Activated CD8-positive, alpha-beta memory T cell treated with anti-CD3 and anti-CD28 coated beads for 24 hours (primary cell): ENCODE measurements at places on chromosomes 11 and 22.

DNA sequence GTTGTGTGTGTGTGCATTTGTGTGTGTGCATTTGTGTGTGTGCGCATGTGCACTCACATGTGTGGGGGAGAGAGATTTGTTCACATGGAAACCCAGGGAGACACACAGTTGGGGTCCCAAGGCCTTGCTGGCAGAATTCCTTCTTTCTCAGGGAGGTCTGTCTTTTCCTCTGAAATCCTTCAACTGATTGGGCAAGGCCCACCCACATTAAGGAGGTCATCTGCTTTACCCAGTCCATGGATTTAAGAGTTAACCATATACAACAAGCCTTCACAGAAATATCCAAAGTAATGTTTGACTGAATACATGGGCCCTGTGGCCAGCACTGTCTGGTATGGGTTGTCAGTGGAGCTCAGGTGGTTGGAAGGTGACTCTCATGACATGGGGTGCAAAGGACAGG, 641.4 kb downstream of the BRD1 start:
- DNase-seq: no peak

DNA sequence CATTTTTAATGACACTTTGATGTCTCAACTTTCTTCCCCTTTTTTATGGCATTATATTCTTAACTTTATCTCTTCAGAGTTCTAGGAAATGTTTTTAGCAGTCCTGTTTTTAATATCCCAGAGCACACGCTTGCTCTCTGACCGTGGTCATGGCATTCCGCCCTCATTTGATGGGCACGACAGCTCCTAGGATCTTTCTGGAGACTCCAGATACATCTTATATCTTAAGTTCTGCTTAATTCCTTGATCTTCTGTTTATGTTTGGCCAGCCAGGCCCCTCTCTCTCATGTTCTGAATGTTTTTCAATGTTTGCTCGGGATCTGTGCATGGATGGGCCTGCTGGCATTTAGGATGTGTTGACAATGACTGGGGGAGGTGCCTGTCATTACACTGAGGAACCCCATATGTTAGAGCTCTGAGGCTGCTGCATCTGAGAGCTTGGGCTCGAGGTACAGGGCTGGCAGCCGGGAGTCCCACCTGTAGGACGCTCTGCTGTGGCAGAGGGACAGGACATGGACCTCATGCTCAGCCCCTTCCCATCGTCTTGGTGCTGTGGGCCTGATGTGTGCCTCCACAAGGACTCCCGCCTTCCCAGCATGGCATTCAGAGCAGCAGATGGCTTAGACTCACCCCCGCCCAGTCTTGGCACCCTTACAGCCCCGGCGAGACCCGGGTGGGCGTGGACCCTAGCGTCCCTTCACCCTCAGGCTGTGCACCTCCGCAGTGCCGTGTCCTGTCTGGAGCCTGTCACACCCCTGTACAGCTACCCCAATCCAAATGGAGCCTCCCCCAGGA, 75.0 kb downstream of the CDKN1C start:
- DNase-seq: no peak

DNA sequence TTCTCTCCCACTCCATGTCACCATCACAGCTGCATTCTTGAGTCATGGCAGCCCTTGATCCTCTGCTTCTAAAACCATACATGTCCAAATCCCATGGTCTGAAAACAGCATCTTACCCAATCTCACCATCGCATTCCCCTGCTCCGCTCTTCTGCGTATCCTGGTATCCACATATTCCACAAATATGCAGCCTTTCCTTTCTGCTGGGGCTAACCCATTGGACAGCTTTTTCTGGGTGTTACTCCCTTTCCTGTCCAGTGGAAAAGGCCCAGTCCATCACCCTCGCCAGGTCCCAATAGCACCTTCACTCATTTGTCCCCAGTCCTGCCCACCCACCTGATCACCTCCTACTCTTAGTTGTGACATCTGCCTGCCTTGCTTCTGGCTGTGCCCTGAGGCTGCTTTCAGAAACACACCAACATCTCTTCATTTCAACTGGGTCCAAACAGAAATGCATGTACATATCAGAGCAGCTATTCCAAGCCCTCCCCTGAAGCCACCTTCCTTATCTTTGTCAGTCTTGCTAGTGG, 237.6 kb upstream of the TBCEL start:
- DNase-seq: no peak

DNA sequence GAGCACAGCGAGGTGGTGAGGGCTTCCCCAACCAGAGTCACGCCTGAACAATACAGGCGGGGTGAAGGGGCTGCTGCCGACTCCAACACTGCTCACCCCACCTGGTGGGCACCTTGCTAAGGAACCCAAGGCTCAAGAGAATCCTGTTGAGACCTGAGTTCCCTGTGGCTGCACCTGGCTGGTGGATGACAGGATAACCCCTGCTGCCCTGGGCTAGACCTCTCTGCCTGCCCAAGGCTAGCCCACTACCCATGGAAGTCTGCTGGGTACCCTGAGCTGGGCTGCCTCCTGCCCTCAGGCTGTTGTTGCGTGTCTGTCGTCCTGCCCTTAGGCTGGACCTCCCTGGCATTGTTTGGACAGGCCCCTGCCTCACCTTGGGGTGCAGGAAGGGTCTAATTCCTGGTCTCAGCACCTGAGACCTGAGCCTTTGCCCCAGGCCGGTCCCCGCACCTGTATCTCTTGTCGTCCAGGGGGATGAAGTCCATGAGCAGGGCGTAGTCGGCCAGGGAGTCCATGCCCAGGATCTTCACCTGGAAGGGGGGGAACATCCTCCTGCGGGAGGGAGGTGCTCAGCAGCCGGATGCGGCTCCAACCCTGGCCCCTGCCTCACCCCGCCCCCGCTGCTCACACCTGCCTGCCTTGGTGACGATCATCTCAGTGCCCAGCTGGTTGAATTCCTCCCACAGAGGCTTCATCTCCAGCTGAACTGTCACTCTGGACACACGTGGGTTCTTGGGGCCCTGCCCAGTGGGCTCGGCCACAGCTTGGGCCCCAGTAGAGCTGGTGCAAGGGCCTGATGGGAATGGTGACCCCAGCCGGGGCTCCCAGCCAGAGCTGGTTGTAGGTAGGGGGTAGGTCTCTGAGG, 4.9 kb upstream of the NUDT8 start:
- DNase-seq: no peak

DNA sequence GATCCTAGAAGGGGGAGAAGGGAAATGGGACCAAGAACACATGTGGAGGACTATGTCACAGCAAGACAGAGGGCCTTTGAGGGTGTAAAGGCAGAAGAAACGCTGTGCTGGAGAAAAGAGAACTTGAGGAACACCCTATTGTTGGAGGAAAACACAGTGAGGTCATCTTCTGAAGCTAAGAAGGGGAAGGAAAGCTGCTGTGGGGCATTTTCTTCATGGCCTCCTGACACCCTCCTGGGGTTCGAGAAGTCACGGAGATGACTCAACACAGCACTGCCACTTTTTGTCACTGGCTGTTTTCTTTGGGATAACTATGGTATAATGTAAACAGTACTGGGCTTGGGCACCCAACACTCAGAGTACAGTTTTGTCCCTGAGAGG, 492.6 kb upstream of the CADM1 start:
- no peak for DNase-seq

- no peak for DNase-seq
These were observed 33.3 kb upstream of the NNMT start for GRCh38 chr11:114262681-114263512.

DNA sequence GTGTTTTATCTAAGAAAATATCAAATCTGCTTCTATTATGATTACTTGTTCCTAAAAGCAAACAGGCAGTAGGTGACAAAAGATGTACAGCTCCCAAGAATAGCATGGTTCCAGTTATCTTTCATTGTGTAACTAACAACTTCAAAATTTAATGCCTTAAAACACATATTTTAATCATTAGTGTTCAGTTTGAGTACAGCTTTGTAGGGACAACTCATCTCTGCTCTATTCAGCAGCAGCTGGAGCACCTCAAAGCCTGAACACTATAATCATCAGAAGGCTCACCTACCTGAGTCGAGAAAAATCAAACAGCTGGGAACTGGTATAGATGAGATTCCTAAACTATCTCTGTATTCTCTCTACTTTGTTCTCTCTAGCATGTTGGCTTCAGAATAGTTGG, 24.3 kb upstream of the OR5B12 start:
- no peak for DNase-seq

- DNase-seq: peak; percentile 43
These were observed 66.5 kb upstream of the AMPD3 start for GRCh38 chr11:10388574-10388973.

DNA sequence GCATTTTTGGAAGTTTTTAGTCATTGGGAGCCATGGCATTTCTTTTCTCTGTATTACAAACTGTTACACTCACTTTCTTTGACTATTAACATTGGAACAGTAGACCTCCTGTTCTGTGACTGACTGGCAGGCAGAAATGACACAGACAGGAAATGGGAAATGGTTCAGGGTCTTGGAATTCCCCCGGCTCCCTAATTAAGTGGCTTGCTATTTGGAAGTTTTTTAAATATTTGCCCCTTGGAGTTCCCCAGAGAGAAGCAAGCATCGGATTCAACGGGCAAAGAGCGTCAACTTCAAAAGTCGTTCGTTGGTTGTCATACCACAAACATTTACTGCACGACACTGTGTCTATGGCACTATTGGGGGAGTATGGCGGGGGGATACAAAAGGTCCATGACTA, 1.1 kb upstream of the BIRC2 start:
- DNase-seq: no peak

DNA sequence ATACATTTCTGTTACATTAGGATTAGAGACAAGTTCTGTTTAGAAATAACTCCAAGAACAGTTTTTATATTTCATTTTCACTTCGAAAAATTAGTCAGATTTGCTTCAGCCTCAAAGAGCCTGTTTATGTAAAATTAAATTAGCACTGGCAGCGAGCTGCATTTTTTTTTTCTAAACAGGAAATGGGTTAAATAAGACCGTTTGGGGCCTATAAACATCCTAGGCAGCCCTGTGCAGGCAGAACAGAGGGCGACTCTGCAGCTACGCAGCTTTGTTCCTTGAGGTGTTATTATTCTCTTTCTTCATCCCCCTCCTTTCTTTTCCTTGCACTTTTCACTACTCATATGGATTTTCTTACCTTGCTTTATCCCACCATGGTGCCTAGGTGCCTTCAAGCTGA, 48.7 kb downstream of the CWC15 start:
- DNase-seq: no peak

DNA sequence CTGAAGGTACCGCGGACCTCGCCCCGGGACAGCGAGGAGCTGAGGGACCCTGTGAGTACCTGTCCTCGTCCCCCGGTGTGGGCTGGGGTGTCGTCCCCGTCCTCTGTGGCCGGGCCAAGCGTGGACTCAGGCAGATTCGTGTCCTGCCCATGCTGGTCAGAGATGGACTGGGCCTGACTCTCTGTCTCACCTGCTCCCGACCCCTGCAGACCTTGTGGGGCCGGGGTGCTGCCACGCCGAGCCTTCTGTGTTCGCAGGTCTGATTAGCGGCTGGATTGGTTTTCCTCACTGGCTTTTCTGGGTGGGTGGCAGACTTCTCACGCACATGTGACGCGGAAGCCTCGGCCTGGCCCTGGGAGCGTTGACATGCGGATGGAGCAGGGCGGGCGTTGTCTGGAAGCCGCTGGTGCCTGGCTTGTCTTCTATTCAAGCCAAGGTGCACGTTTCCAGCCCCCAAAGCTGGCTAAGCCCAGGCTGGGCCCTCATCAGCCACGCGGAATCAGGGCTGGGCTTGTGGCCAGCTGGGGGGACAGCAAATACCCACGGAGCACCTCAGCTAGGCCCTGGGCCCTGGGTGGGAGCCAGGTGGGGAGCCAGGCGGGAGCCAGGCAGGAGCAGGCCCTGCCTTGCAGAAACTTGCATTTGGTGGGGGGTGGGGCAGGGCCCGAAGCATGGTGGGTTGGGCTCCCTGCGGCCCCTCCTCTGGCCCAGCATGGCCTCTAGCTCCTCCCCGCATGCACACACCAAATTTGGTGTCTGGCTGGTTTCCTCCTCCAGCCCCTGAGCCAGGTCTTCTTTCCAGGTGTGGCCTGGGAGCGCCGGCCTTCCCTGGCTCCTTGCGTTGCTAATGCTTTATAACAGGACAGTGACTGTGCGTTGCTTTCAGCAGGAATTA, 7.0 kb downstream of the GRAMD4 start:
- no peak for DNase-seq

DNA sequence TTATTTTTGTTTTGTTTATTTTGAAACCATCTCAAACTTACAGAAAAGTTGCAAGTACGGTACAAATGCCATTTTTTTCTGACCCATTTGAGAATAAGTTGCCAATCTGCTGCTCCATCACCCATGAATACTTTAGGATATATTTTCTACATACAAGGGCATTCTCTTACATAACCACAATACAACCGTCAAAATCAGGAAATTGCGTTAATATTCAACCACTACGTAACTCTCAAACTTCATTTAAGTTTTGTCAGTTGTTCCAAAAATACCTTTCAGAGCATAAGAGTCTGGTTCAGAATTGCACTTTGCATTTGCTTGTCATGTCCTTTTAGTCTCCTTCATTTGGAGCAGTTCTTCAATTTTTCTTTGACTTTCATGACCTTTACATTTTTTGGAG, 194.3 kb upstream of the BDNF start:
- DNase-seq: no peak

GRCh38 chr11:94673386-94673785, 94.8 kb upstream of the AMOTL1 start:
- no peak for DNase-seq

- DNase-seq: no peak
These were observed 194.0 kb upstream of the CADM1 start for GRCh38 chr11:115698243-115698642.

DNA sequence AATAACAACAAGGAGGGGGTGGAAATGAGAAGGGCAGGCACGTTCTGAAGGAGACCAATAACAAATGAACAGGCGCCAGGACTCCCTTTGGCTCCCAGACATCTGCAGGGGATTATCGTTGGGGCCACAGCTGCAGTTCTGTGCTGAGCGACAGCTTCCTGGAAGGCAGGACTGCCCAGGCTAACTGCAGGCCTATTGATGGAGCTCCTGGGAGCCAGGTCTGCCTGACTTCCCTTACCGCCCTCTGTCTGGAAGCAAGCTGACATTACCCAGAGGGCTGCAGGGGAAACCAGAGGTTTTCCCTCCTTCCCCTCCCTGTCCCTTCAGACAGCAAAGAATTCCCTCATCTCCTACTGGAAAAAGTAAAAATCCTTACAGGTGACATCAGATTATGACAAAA, 5.0 kb downstream of the DRD2 start:
- no peak for DNase-seq

GRCh38 chr22:44801476-44801875, 49.1 kb downstream of the ARHGAP8 start:
- DNase-seq: no peak

DNA sequence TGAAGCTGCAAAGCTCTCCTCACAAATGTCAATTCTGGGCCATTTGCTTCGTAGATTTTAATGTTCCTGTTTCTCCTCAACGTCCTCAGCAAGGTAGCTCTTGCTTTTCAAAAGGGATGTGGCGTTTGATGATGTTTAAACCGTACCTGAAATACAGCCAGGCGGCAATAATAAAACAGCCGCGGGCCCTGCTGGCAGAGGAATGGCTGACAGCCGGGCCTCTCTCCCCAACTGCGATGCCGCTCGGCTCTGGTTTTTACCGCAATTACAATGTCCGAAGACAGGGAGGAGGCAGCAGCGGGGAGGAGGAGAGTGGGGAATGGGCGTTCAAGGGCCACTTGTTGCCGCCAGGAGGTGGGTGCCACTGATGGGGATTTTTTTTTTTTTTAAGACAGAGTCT, 27.5 kb downstream of the MACROD1 start:
- no peak for DNase-seq

- DNase-seq: no peak
These were observed 285.4 kb downstream of the C11orf87 start for GRCh38 chr11:109707411-109707810.
